Stimulated activated CD4-positive, alpha-beta T cell treated with anti-CD3 and anti-CD28 coated beads, Interleukin-12 subunit alpha, Interleukin-12 subunit beta, amount 100 ng/mL, for 24 hours (primary cell): ENCODE measurements at places on chromosomes 6 and 20.

DNA sequence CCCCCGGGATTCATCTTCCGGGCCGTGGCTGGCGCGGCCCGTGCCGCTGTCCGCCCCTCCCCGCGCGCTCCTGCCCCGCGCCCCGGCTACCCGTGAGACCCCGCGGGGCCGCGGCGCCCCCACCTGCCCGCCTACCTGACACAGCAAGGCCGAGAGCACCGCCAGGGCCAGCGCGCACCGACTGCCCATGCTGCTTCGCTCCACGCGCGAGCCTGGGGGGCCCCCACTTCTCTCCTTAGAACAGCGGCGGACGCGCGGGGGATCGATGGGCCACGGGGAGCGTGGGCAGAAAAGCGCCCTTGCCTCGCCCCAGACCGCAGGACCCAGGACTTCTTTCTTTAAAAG is 955 bp downstream of the DLL1 start:
- no peak for DNase-seq

DNA sequence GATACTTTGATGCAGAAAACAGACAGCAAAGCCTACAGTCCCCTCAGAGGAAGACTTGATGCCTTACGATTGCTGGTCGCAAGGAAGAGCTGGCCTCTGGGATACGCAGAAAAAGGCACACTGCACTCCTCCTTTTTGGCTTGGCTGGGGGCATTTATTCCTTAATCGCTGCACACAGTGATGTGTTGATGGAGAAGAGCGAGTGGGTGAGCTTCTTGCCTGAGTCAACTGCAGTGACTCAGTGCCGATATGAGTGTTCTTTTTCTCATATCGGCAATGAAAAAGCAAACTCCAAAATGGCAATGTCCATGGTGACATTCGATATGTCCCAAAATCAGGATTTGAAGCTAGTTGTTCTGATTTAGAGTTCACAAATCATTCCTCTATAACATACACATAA is 794.8 kb downstream of the HACE1 start:
- no peak for DNase-seq

- DNase-seq = no peak
Measured at GRCh38 chr6:14524319-14524718, 406.7 kb downstream of the CD83 start.

- no peak for DNase-seq
Measured at GRCh38 chr20:58133020-58133808, 95.2 kb downstream of the ANKRD60 start.

GRCh38 chr20:17605131-17605660 is 35.3 kb downstream of the DSTN start:
- DNase-seq = no peak

DNA sequence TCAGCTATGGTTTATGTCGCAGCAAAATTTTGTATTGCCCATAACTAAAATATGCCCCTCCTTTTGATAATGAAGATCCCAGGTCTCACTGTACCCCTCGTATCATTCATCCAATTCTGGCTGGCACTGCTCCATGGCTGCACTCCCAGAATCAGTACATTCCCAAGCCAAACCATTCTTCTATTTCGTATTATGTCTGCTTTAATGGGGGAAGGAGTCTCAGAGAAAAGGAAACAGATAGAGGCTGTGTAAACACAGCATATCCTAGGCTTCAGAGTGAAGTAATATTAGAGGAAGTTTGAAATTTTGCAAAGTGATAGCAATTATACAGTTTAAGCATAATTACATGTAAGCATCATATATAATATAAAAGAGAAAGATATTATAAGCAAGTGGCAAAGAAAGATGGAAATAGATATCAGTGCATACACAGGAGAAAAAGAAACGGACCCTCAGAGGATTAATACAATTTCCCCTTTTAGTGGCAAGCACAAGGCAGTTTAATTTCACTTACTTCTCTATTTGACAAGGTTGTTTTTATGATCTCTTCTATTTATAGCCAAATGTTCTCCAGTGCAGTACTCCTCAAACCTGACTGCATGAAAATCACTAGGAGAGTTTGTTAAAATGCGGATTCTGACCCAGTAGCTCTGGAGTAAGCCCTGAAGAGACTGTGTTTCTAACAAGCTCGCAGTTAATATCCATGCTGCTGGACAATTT is 56.5 kb upstream of the TENT5A start:
- no peak for DNase-seq
